ENCODE measurements at places on chromosomes 7 and 10. TPM values are rescaled to one million over a fixed set of nuclear protein-coding genes. Genes with fewer than 3 reads are reported as not detected.

GLUD1 gene
- total RNA-seq: 103 TPM

CALHM1 gene
- total RNA-seq: not detected

CLCN1 gene
- total RNA-seq: 0.06 TPM

GPR37 gene
- 0.62 TPM for total RNA-seq

OGA gene
- 66.6 TPM for total RNA-seq

All from A549 treated with DMSO at 1 μM for 4 hours (cell line).